GM23248 (cell line): ENCODE measurements at places on chromosomes 7 and 10. TPM values are rescaled to one million over a fixed set of nuclear protein-coding genes. Genes with fewer than 3 reads are reported as not detected.

GDI2 gene
- 195 and 206 TPM in 2 replicates for polyA plus RNA-seq

TUBB8 gene
- not detected in 2 replicates for polyA plus RNA-seq

WDFY4 gene
- polyA plus RNA-seq = 0.05 TPM in 1 of 2 replicates, not detected in the other

MYPN gene
- 8.8 and 9.2 TPM in 2 replicates for polyA plus RNA-seq

STOX1 gene
- not detected in 2 replicates for polyA plus RNA-seq

EGR2 gene
- polyA plus RNA-seq = 2.2 and 2.6 TPM in 2 replicates

SKAP2 gene
- 27.9 and 28.9 TPM in 2 replicates for polyA plus RNA-seq

HYAL4 gene
- polyA plus RNA-seq = not detected in 2 replicates

ASAH2B gene
- polyA plus RNA-seq = 5.0 and 5.7 TPM in 2 replicates

ECHDC3 gene
- polyA plus RNA-seq = 1.8 and 2.3 TPM in 2 replicates

CALHM3 gene
- not detected in 2 replicates for polyA plus RNA-seq

SEMA3E gene
- 0.35 and 0.43 TPM in 2 replicates for polyA plus RNA-seq

C10orf53 gene
- polyA plus RNA-seq = not detected in 2 replicates

TDRD1 gene
- polyA plus RNA-seq = not detected in 2 replicates

ZFAND4 gene
- 2.7 and 4.0 TPM in 2 replicates for polyA plus RNA-seq
